ENCODE measurements at places on chromosomes 16 and 17.

- H3K4me1 ChIP-seq, result peaks cover 43% of the 10 kb centered on the region
- H3K27ac ChIP-seq, result peak overlapping the region; percentile 93
- DNase-seq, result no peak
- no peaks in the 10 kb centered on the region for H3K27me3 ChIP-seq
- no peak overlapping the region for H3K4me3 ChIP-seq
These were observed 4.8 kb downstream of the DCAKD start for GRCh38 chr17:45046537-45047125.

GRCh38 chr16:67419931-67420330 lies 3.7 kb upstream of the ZDHHC1 start:
- DNase-seq, result no peak
- H3K4me3 ChIP-seq, result no peak overlapping the region
- no peak overlapping the region for H3K27ac ChIP-seq
- peaks cover 32% of the 10 kb centered on the region for H3K4me1 ChIP-seq

DNA sequence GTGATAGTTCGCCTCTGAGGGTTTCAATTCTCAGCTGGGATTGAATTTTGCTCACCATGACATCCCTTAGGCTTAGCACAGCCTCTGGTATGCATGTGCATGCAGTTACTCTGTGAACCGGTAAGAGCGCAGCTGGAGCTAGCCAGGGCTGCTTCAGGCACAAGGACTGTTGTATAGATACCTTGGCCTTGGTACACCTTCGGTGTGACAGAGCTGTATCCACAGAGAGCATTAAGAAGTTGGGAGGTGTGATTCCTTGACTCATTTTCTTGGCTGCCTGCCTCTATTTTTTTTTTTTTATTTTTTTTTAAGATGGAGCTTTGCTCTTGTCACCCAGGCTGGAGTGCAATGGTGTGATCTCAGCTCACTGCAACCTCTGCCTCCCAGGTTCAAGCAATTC lies 2.2 kb upstream of the NUTF2 start:
- H3K36me3 ChIP-seq, result no peaks in the 10 kb centered on the region
- H3K27ac ChIP-seq, result peak overlapping the region; percentile 64
- DNase-seq, result no peak
- no peaks in the 10 kb centered on the region for H3K27me3 ChIP-seq
- peak overlapping the region; percentile 96 for H3K4me3 ChIP-seq

GRCh38 chr17:29155227-29155965 lies 24.8 kb downstream of the MYO18A start:
- no peaks in the 10 kb centered on the region for H3K27me3 ChIP-seq
- peaks cover 75% of the 10 kb centered on the region for H3K4me1 ChIP-seq
- H3K4me3 ChIP-seq, result no peak overlapping the region
- DNase-seq, result no peak
- no peaks in the 10 kb centered on the region for H3K36me3 ChIP-seq
- peak overlapping the region; percentile 97 for H3K27ac ChIP-seq

GRCh38 chr16:77761204-77761603 lies 27.2 kb upstream of the VAT1L start:
- no peaks in the 10 kb centered on the region for H3K36me3 ChIP-seq
- peaks cover 2% of the 10 kb centered on the region for H3K27me3 ChIP-seq
- H3K4me3 ChIP-seq, result no peak overlapping the region
- H3K27ac ChIP-seq, result no peak overlapping the region
- H3K4me1 ChIP-seq, result peaks cover 14% of the 10 kb centered on the region

DNA sequence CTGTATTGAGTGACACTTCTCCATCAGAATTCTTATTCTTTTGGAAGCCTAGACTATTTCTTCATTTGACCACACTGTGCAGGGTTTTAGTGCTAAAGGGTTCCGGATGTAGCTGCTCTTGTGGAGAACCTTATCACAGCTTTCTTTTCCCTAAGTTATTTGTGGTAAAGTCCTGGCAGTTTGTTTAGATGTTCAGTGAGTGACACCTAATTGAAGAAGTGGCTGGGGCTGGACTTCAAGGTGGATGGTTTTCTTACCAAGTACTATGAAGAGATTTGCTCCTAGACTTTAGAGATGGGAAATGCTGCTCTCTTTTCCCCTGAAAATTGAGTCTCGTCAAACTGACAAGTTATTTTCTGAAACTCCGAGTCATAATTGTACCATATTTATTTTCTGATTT lies 144.0 kb upstream of the TBX2 start:
- H3K4me3 ChIP-seq, result no peak overlapping the region
- peak overlapping the region; percentile 79 for H3K27ac ChIP-seq
- H3K4me1 ChIP-seq, result peaks cover 67% of the 10 kb centered on the region
- H3K27me3 ChIP-seq, result no peaks in the 10 kb centered on the region
- no peaks in the 10 kb centered on the region for H3K36me3 ChIP-seq

- no peaks in the 10 kb centered on the region for H3K36me3 ChIP-seq
- H3K27me3 ChIP-seq, result no peaks in the 10 kb centered on the region
- peaks cover 12% of the 10 kb centered on the region for H3K4me1 ChIP-seq
- no peak for DNase-seq
- H3K4me3 ChIP-seq, result no peak overlapping the region
These were observed 7.6 kb downstream of the HDAC5 start for GRCh38 chr17:44115585-44116415.

GRCh38 chr17:31394544-31394943 lies 3.1 kb downstream of the RAB11FIP4 start:
- H3K4me1 ChIP-seq, result no peaks in the 10 kb centered on the region
- H3K27ac ChIP-seq, result no peak overlapping the region
- peak; percentile 77 for DNase-seq
- H3K27me3 ChIP-seq, result peaks cover 70% of the 10 kb centered on the region
- H3K36me3 ChIP-seq, result no peaks in the 10 kb centered on the region

DNA sequence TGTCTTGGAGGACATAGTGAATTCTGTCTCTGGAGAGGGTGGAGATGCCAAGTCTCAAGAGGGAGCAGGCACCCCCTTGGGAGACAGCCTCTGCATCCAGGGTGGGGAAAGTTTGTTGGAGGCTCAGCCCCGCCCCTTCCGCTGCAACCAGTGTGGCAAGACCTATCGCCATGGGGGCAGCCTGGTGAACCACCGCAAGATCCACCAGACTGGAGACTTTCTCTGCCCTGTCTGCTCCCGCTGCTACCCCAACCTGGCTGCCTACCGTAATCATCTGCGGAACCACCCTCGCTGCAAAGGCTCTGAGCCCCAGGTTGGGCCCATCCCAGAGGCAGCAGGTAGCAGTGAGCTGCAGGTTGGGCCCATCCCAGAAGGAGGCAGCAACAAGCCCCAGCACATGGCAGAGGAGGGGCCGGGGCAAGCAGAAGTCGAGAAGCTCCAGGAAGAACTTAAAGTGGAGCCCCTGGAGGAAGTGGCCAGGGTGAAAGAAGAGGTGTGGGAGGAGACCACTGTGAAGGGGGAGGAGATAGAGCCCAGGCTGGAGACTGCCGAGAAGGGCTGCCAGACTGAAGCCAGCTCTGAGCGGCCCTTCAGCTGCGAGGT lies 5.2 kb downstream of the ZNF646 start:
- no peaks in the 10 kb centered on the region for H3K27me3 ChIP-seq
- DNase-seq, result no peak
- peaks cover 9% of the 10 kb centered on the region for H3K4me1 ChIP-seq
- no peak overlapping the region for H3K27ac ChIP-seq

GRCh38 chr17:38706505-38707216 lies 1.6 kb downstream of the MLLT6 start:
- no peak for DNase-seq
- peak overlapping the region; percentile 93 for H3K27ac ChIP-seq
- H3K36me3 ChIP-seq, result peaks cover 13% of the 10 kb centered on the region
- H3K27me3 ChIP-seq, result no peaks in the 10 kb centered on the region
- peaks cover 37% of the 10 kb centered on the region for H3K4me1 ChIP-seq

GRCh38 chr17:59505610-59506276 lies 59.7 kb upstream of the DHX40 start:
- H3K36me3 ChIP-seq, result no peaks in the 10 kb centered on the region
- H3K4me3 ChIP-seq, result no peak overlapping the region
- no peak overlapping the region for H3K27ac ChIP-seq
- DNase-seq, result no peak

- H3K27me3 ChIP-seq, result peaks cover 14% of the 10 kb centered on the region
- H3K4me3 ChIP-seq, result no peak overlapping the region
- H3K36me3 ChIP-seq, result no peaks in the 10 kb centered on the region
- DNase-seq, result no peak
- H3K27ac ChIP-seq, result no peak overlapping the region
These were observed 182.0 kb upstream of the IRX5 start for GRCh38 chr16:54748611-54749190.

DNA sequence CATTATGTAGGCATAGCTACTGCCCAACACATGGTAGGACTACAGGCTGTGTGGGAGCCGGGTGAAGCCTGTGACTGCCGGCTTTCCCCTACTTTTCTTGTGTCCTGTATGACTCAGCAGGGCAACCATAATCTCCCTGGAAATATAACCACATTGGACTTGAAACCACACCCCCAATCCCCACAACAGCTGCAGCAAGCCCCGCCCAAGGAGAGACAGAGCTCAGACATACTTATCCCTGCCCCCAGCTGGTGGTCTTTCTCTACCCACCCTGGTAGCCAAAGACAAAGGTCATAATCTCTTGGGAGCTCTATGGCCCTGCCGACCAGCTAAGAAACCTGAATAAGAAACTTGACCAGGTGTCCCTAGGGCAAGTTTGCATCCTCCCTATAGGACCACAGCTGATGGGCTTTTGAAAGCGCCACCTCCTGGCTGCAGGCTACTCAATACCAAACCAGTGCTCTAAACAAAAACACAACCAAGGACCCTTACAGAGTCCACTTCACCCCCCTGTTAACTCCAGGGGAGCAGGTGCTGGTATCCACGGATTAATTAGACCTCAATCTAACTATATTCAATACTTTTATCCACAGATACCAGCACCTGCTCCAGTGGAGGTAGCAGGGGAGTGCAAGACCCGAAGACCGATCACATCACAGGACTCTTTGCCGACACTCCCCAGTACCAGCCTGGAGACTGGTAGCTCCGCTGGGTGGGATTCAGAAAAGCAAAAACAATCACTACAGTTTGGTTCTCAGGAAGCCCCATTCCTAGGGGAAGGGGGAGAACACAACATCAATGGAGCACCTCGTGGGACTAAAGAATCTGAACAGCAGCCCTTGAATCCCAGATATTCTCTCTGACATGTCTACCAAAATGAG lies 91.2 kb downstream of the IRX5 start:
- no peak for DNase-seq
- peaks cover 3% of the 10 kb centered on the region for H3K4me1 ChIP-seq
- H3K4me3 ChIP-seq, result no peak overlapping the region
- H3K36me3 ChIP-seq, result peaks cover 1% of the 10 kb centered on the region
- peaks cover 50% of the 10 kb centered on the region for H3K27me3 ChIP-seq

DNA sequence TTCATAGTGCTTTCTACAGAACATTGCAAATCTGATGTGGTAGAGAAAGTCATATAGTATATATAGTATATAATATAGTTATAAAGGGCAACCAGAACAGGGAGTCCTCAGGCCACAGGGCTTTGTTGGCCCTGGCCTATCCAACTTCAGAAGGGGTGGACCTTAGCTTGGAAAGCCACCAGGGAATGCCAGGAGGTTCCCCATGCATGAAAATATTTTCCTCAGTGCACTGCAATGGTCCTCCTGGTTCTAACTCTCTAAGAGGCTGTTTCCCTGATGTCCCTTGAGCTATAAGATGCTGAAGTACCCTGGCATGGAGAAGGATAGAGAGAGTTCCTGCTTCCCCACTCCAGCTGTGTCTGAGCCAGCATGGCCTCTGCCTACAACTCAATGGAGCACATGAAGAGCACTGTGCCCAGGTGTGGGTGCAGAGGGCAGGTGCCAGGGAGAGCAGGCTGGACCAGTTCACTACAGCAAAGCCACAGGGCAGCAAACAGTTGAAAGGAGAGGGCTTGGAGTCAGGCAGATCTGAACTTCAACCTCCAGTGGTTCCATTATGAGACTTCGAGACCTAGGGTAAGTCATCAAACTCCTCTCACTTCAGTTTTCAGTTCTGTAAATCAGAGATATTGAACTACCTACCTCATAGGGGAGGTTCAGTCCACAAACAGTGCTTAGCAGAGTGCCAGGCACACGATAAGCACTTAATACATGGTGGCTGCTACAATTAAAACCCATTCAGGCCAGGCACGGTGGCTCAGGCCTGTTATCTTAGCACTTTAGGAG lies 183.1 kb downstream of the SALL1 start:
- DNase-seq, result no peak
- H3K4me3 ChIP-seq, result no peak overlapping the region
- H3K27ac ChIP-seq, result no peak overlapping the region
- H3K36me3 ChIP-seq, result no peaks in the 10 kb centered on the region
- no peaks in the 10 kb centered on the region for H3K4me1 ChIP-seq
- peaks cover 30% of the 10 kb centered on the region for H3K27me3 ChIP-seq

DNA sequence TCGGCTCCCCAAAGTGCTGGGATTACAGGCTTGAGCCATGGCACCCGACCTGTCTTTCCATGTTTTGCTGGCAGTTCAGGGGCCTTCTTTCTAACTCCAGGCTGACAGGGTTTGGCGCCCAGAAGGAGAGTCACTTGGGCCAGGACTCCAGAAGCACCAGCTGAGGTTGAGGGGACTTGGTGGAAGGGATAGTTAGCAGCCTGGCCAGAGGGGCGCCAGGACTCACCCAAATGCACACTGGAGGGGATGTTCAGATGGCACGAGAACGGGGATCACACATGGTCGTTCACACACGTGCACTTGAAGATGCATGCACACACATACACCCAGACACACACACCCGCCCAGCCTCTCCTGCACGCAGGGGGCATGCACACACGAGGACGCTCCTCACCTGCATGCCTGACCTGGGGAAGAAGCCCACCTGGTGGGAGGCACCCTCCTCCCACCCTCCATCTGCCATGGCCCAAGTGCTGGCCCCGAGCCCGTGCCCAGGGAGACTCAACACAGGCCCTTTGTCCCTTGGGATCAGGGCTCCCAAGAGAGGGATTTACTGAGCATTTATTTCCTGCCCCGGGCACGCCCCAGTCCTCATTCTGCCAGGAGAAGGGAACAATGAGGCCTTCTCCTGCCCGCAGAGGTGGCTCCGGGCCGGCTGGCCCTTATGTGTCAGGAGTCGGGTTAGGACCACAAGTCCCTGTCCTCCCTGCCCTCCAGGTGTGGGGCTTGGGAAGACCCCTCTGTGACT lies 2.3 kb upstream of the PRSS21 start:
- no peaks in the 10 kb centered on the region for H3K4me1 ChIP-seq
- no peak overlapping the region for H3K4me3 ChIP-seq
- H3K27me3 ChIP-seq, result peaks cover 19% of the 10 kb centered on the region
- H3K27ac ChIP-seq, result no peak overlapping the region
- no peak for DNase-seq
- no peaks in the 10 kb centered on the region for H3K36me3 ChIP-seq

- H3K27me3 ChIP-seq, result peaks cover 14% of the 10 kb centered on the region
- no peaks in the 10 kb centered on the region for H3K4me1 ChIP-seq
- no peak overlapping the region for H3K27ac ChIP-seq
- no peak overlapping the region for H3K4me3 ChIP-seq
- no peak for DNase-seq
These were observed 373.2 kb upstream of the TNRC6C start for GRCh38 chr17:77585142-77585860.

DNA sequence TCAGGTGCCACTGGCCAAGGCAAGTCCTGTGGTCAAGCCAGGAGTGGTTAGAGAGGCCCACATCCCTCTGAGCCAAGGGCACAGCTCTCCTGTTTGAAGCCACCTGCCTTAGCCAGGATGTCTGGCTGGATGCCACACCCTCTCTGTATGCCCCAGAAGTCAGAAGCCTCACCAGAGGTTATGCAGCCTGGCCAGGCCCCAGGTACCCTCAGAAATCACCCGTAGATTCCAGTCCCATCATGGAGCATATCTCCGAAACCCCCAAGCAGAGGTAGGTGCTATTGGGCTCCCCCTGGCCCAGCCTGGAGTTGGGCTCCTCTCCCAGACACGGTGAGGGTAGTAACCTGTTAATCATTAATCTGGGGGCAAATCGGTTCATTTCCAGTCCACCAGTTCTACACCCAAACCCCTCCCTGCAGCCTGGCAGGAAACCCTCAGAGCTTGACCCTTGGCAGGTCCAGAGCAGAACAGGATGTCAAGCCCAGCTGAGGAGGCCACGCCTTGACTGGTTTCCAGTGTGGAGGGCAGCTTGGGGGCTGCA lies 60.6 kb upstream of the TMEM97 start:
- H3K27me3 ChIP-seq, result peaks cover 5% of the 10 kb centered on the region
- no peak overlapping the region for H3K4me3 ChIP-seq
- DNase-seq, result no peak
- peaks cover 1% of the 10 kb centered on the region for H3K36me3 ChIP-seq
- H3K27ac ChIP-seq, result no peak overlapping the region
- no peaks in the 10 kb centered on the region for H3K4me1 ChIP-seq

Data from mesothelial cell of epicardium (in vitro differentiated cells).